ENCODE measurements at places on chromosomes 16 and 17.
A peak's percentile ranks its signal among the peaks of the same experiment; 100 is the strongest.

DNA sequence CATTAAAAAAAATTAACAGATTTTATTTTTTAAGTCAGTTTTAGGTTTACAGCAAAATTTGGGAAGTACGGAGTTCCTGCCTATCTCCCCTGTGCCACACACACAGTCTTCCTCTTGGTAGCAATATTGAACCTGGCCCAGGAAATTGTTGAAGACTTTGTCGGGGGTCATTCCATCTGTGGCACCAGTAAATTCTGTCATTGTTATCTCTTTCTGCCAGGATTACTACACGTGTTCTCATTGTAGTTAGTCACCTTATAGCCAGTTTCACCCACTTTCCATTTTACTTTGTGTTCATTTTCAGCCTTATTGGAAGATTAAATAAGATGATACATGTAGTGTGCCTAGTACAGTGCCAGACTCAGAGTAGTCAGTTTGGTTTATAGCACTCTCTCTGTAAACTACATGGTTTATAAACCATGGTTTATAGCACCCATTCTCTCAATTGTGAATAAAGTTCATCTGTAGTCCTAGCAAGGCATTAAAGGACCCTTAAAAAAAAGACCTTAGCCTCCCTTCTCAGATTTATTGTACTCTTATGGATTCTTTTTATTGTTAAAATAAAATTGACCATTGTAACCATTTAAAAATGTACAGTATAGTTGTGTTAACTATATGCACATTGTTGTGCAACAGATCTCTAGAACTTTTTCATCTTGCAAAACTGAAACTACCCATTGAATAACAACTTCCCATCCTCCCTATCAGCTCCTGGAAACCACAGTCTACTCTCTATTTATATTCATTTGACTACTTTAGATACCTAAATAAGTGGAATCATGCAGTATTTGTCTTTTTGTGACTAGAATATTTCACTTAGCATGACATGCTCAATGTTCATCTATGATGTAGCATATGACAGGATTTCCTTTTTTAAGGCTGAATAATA, 36.1 kb downstream of the NLK start:
- DNase-seq, result no peak

GRCh38 chr17:40072040-40072734, 9.4 kb downstream of the THRA start:
- DNase-seq, result peak; percentile 86

- no peak for DNase-seq
Observed at GRCh38 chr17:41394254-41394996, 3.0 kb downstream of the KRT31 start.

DNA sequence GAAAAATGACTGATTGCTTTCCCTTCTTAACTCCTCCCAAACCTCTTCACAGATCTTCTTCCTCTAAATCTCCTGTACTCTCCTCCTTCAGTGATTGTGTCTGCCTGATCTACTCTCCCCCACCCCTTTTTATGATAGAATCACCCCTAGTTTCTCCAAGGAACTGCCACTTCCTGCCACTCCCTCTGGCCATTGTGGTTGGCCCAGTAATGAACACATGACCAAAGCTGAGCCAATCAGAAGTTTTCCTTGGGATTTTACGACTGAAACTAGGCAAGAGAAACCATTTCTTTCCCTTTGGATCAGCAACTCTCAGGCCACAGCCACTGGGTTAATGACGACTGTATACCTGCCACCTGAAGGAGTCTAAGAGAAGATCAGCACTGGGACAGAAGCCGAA, 15.9 kb downstream of the IRX3 start:
- no peak for DNase-seq

- no peak for DNase-seq
Observed at GRCh38 chr17:33335491-33336173, 42.5 kb upstream of the ASIC2 start.

- no peak for DNase-seq
Observed at GRCh38 chr16:866252-866896, 65.8 kb upstream of the GNG13 start.

GRCh38 chr17:14428648-14429029, 127.8 kb downstream of the HS3ST3B1 start:
- no peak for DNase-seq

DNA sequence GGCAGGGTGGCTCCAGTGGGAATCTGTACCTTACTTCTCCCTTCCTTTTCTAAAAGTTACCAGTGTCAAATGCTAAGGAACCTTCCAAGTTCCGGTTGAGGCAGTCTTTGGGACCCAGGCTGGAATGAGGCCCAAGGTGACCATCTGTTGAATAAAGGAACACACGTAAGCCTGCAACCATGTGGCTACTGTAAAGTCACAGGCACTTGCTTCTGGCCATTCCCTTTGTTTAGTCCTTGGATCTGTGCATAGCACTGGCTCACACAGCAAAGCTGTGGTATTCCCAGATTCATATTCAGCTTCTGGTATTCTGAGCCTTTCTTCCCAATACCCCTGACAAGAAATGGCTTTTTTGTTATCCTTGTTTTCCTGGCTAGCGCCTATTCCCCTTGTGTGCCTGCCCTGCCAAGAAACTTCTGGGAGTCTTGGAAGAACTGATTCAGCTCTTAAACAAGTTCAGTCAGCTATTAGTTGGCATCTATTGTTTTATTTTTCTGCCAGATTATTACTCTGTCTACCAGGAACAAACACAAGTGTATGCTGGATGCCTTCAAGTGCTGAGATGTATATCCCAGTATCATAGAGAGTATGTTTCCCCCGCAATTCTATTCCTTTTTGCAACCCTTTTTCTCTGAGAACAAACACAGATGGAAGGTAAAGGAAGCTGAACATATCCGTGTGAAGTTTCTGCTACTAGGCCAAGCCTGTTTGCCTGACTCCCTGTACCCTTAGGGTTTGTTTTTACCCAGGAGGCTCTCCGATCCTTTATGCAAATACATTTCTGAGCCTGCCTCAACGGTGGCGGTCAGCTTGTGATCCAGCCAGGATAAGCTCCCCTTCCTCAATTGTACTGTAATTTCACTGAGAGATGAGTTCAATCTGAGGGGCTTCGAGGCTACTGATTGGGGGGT, 13.2 kb downstream of the TMEM238L start:
- no peak for DNase-seq

GRCh38 chr17:79728169-79728907, 2.4 kb upstream of the ENPP7 start:
- DNase-seq, result peak; percentile 92

- DNase-seq, result no peak
Observed at GRCh38 chr16:17155485-17155884, 315.3 kb downstream of the XYLT1 start.

GRCh38 chr17:3658784-3659449, 9.5 kb downstream of the TAX1BP3 start:
- no peak for DNase-seq

DNA sequence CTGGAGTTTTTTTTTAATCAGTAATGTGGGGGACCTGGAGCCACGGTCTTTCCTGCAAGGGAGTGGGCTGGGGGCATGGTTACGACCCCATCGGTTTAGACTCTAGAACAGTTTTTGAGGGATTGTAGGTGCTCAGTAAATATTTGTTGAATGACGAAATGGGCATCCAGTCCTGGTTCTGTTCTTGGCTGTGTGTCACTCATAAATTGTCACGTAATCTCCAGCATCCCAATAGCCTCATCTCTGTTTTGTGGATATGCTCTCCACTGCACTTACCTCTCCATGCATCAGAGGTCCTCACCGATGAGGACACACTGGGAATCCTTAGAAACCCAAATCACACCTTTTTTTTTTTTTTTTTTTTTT, 497 bp upstream of the SLC38A7 start:
- no peak for DNase-seq

GRCh38 chr17:33086878-33087277, 95.2 kb downstream of the SPACA3 start:
- DNase-seq, result no peak

GRCh38 chr17:10156948-10157607, 41.3 kb downstream of the GAS7 start:
- no peak for DNase-seq

GRCh38 chr16:29962344-29962994, 590 bp downstream of the TMEM219 start:
- no peak for DNase-seq

DNA sequence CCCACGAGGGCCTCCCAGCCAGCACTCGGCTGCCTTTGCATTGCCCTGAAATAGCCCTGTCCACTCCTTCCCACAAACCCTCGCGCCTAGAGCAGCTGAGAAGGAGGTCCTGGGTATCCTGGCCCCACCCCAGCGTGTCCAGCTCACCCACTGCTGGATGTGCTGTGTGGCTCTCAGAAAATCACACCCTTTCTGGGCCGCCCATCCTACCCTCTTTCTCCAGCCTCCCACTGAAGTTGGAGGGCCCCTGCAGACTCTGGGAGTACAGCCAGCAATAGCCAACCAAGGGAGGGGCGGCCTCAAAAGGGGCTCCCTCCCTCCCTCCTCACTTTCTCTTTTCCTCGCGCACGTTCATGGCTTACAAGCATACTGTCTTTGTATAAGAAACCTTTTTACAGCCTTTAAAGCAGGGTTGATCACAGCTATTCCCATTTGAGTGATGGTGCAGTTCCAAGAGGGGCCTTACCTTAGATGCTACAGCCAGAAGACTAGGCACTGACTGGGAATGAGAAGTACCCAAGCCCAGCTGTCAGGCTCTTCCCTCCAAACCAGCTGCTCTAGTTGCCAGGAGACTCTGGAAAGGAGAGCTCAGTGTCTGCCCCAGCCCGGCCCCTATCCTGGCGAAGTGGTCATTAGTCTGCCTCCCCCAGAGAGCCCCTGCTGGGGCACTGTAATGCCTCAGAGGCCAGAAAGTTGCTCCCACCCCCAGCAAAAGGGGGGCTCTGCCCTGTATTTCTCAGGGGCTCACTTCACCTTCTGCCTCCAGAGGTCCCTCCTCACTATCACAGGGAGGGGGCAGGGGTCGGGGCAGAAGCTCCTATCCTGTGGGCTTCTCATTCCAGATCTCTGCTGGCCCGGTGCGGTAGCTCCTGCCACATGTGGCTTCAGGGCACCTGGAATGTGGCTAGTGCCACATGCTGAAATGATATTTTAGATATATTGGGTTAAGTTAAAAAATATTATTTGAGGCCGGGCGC, 38.1 kb downstream of the DCAKD start:
- DNase-seq, result peak; percentile 82

DNA sequence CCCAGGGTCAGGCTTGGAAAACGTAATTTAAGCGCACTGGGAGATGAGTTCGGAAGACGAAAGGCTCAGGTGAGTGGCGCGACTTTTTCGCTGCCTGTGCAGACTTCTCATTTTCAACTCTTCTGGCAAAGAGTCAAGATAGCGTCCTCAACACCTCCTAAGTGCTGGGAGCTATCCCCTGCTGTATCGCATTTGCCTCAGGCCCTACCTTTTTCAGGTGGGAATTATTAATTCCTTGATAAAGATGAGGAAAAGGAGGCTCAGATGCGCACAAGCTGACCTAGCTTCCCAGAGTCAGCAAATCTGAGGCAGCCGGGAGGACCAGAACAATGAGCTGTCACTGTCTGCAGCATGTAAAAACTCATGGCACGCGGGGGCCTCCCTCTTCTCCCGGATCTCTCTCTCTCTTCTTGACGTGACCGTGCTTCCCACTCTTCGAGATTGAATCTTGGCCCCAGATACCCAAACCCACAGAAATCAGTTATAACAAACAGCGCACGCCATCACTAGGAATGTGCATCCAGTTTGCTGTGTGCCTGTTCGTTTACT, 512 bp upstream of the ADAMTS18 start:
- no peak for DNase-seq

GRCh38 chr17:44211281-44212265, 7.9 kb downstream of the UBTF start:
- DNase-seq, result no peak

- DNase-seq, result no peak
Observed at GRCh38 chr17:37839196-37839978, 84.8 kb upstream of the TBC1D3K start.

- DNase-seq, result no peak
Observed at GRCh38 chr17:66469890-66470289, 167.5 kb downstream of the PRKCA start.

GRCh38 chr17:19641687-19642372, 6.7 kb upstream of the ALDH3A2 start:
- no peak for DNase-seq

- DNase-seq, result no peak
Observed at GRCh38 chr16:14389359-14389758, 240.7 kb downstream of the PARN start.

GRCh38 chr16:85200471-85201278, 88.4 kb upstream of the CIBAR2 start:
- no peak for DNase-seq

- DNase-seq, result no peak
Observed at GRCh38 chr17:76645481-76645880, 1.9 kb upstream of the ST6GALNAC1 start.

- DNase-seq, result no peak
Observed at GRCh38 chr17:45789874-45790273, 5.8 kb downstream of the CRHR1 start.

DNA sequence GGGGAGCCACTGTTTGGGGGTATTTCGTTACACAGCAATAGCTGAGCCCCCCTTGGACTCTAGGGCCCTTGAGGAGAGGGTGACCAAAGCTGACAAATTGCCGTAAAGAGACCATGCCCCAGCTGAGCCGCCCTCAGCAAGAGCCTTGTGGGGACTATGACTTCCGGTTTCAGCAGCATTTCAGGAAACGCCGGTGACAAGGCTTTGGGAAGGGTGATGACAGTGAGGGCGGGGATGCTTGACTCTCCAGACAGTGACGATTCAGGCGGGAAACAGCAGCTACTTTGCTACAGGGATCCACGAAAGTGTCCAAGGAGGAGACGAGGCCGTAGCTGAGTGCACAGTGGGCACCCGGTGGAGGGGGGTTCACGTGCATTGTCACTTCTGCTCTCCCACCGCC, 360.8 kb downstream of the C16orf95 start:
- no peak for DNase-seq

DNA sequence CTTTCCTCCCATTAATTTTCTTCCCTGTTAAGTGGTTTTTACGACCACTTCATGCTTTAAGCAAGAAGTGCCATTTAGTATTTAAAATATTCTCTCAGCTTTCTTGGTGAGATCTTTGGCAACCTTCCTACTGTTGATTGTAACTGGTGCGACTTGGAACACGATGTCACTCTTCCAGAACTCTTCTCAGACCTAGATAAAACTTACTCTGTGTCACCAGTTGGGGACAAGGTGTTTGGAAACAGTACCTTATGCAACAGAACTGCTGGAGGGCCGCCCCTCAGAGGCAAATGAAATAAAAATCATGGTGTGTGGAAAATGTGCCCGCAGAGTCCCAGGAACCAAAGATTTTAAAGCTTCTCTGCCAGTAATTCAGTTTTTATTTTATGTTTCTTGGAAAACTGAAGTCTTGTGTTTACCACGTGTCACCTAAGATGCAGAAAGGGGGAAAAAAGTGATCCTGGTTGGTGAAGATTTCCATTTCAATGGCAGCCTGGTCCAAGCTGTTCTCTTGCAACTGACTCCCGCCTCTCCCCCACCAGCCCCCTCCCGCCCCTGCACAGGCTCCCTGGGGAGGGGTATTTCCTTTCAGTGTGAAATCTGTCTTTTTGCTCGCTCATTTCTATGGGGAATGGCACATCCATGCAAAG, 7.2 kb upstream of the HSD11B2 start:
- DNase-seq, result no peak

- no peak for DNase-seq
Observed at GRCh38 chr16:61834082-61834481, 202.2 kb downstream of the CDH8 start.

GRCh38 chr17:8577868-8578267, 52.7 kb downstream of the MYH10 start:
- DNase-seq, result no peak

- DNase-seq, result no peak
Observed at GRCh38 chr17:42759982-42760651, 910 bp upstream of the RAMP2 start.

Measured in NCI-H1694 (cell line).